ENCODE measurements at places on chromosomes 6 and 20.
A peak's percentile ranks its signal among the peaks of the same experiment; 100 is the strongest.

- DNase-seq: no peak
These were observed 17.3 kb downstream of the ERGIC3 start for GRCh38 chr20:35559042-35559693.

GRCh38 chr20:54207053-54207742, 689 bp upstream of the PFDN4 start:
- no peak for DNase-seq

DNA sequence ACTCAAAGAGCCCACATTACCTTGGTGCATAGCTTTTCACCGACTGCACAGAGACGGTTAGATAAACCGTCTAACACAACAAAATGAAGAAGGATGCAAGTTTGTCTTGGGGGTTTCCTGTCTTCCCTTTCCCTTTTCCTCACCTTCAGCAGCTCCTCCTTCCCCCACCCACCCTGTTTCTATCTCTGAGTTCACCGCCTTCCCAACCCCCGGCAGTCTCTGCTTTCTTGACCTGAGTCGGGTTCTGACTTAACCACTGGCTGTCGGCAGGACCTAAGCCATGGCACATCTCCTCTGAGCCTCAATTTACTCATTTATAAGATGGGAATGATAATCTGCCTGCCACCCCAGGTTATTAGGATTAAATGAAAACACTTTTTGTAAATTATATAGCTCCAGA, 25.8 kb upstream of the CNKSR3 start:
- no peak for DNase-seq

GRCh38 chr6:74069089-74069581, 373.1 kb downstream of the CD109 start:
- DNase-seq: no peak

DNA sequence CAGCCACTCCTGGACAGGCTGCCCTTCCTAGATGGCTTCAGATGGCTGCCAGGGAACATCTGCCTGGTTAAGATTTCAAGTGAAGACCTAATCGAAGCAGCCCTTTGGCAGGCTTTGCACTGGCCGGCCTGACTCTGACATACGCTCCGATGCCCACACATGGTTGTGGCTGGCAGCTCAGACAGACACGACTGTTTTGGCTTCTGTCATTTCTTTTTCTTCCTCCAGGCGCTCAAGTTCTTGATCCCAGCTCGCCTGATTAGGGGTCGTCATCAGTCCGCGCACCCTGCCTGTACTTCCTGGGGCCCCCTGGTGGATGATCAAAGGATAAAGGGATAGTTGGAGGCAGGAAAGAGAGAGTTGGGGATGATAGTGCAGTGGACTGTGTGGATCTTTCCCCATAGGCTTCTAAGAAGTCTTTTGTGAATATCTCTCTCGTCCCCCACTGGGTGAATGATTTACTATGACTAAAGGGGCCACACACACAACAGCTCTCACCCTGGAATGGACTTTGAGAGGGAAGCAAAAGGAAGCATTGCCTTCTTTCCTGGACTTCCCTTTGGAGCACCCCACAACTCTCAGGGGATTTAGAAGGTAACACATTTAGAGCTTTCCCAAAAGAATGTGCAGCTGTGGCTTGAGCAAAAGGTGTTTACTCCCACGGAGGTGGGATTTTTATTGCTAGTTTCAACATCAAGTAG, 21.4 kb upstream of the TRAM2 start:
- peak; percentile 71 for DNase-seq

DNA sequence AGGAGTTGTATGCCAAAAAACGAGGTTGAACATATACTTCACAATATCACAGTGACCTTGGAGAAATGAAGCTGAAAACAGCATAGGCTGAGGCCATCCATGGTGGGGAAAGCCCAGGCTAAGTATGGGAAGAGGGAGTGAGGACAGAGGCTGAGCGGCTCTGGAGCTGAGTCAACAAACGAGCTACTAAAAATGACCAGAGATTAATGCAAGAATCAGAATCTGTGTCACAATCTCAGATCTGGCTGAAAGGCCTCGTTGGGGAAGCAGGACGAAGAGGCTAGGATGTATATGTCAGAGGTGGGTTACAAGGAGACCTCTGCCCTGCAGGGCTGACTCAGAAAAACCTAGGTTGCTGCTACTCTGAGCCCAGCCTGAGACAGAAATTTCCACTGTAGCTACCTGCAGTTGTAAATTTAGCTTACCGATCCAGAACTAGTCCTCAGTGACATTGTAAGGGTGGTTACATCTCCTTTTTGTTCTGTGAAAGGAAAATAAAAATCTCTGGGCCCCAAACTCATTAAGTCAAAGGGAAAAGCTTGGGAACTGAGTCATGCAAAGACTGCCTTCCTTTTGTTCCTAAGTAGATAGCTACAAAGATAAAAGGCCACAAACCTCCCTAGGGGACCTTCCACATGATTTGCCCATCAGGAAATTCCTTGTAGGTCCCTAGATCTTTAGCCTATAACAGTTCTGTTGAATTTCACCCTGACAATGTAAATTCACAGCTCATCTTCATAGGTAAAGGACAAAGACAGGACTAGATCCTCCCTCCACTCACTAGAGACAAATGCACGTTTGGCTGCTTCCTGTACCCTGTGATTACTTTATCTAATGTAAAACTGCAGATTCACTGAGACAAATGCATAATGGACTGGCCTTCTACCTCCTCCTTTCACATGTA, 8.5 kb upstream of the TUBB2A start:
- DNase-seq: peak; percentile 74

DNA sequence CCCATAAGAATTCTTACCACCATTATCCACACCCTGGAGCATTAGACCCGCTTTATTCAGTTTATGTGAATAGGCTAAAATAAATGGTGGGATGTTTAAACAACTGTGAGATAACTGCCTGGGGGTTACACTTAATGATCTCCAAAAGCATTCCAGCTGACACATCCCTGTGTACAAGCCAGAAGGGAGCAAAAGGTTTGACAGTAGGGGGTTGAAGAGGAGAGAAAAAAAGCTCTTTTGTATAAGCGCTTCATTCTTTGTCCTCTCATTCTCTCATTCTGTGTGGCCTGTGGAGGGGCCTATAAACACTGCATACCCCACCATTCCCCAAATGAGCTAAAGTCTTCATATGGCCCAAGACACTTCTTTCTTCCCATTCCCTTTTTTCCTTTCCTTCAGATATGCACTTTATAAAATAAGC, 30.8 kb upstream of the COL21A1 start:
- DNase-seq: no peak

DNA sequence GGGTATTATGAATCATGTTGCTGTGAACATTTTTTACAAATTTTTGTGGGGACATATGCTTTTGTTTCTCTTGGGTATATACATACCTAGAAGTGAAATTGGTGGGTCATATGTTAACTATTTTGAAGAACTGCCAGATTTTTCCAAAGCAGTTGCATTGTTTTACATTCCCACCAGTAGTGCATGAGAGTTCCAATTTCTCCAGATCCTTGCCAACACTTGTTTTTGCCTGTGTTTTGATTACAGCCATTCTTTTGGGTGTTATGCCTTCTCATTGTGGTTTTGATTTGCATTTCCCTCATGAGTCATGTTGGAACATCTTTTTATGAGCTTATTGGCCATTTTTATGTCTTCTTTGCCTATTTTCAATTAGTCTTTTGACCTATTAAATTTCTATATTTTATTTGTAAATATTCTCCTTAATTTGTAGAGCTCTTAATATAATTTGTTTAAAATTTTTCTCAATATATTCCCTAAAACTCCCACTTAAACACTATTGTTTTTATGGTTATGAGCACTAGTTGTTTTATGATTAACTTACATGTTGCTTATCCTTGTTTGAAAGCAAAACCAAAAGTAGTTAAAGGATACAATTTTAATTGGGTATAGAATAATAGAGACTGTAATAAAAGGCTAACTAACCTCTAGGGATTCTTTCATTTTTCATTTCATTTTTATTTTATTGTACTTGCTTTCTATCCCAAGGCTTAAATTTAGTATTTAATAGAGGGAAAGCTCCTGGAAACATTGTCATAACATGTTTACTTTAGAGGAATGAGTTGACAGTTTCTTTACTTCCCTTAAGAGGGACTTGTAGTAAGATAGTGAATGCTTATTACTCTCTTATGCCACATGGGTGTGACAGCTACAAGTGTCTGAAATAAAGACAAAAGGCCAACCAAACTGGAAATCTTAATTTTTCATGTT, 5.5 kb downstream of the UBR2 start:
- DNase-seq: peak; percentile 32

GRCh38 chr20:62782893-62783278, 13.4 kb upstream of the MRGBP start:
- DNase-seq: no peak

- no peak for DNase-seq
These were observed 119.0 kb upstream of the SGK1 start for GRCh38 chr6:134436950-134437349.

- DNase-seq: no peak
These were observed 171.0 kb downstream of the TBC1D7 start for GRCh38 chr6:13157293-13157692.

- no peak for DNase-seq
These were observed 139.6 kb downstream of the MAP3K4 start for GRCh38 chr6:161130967-161131766.

DNA sequence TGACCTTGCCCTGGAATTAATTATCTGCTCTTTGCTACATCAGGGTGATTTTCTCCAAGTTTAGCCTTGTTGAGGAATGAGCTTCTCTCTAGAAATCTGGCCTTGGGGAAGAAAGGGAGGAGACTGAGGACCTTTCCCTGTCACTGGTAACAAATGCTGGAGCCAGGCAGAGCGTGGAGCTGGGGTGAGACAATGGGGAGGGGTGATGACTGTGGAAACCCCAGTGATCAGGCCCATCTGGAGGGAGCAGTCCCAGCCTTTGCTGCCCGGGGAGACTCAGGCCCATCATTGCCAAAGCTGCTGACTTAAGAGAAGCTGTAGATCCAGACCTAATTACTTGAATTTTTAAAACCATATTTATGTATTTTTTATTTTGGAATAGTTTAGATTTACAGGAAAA, 31.3 kb downstream of the BCAS4 start:
- no peak for DNase-seq

DNA sequence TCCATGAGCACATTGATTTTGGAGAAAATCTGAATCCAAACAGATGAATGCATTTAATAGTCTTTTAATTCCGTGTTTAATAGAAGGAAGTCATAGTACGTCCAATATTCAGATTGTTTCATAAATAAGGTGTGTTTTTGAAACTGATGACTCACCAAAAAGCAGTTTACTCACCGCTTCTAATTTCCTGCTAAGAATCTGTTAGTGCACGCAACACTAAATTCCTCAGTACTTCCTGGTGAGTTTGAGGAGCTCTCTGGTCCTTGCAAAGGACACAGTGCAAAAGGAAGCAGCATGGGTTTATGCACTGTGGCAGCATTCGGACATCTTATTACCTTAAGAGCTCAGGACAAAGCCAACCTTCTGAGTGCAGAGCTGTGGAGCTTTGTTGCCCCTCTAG, 2.3 kb upstream of the ADGRF1 start:
- no peak for DNase-seq

DNA sequence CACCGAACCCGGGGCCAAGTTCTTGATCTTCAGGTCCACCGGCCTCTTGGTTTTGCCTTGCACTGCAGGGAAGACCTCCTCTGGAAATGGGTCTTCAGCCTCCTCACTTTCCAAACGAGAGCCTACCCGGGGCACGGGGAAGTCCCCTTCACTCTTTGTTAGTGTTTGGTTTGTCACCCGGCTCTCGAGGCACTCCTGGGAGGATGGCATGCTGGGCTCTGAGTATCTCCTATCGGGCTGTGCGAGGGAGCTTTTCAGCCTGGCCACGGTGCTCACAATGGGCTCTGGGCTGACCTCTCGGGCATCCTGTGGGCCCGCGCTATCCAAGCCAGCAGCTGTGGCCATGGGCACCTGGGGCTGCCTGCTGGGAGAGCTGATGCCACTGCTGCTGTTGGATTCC, 8.1 kb downstream of the TAGAP start:
- no peak for DNase-seq

DNA sequence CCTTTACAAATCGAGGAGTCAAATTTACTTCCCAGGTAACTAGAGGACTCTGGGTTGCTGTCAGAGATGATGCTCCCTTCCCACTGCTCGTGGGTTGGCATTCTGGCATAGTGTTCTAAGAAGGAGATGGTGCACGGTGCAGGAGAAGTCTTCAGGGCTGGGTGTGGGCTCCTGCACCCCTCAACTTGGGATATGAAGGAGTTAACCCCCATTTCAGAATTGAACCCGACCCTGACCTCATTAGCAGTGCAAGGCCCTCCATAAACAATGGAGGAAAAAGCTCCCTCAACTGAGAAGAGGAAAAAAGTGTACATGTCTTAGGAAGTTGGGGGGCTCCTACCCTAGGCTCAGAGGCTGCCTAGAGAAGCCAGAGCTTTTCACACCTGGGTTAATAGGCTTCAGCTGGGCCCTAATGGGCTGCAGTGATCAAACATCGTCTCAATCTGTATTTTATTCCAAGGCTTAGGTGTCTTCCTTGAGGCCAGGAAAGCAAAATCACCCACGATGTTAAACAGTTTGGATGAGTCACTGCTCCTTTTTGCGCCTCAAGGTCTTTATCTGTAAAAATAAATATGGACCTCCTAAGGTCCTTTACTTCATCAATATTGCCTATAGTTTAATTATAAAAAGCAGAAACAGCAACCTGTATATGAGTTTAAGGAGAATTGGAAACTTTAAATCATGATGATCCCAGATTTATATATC, 29.4 kb downstream of the TFAP2B start:
- DNase-seq: no peak

DNA sequence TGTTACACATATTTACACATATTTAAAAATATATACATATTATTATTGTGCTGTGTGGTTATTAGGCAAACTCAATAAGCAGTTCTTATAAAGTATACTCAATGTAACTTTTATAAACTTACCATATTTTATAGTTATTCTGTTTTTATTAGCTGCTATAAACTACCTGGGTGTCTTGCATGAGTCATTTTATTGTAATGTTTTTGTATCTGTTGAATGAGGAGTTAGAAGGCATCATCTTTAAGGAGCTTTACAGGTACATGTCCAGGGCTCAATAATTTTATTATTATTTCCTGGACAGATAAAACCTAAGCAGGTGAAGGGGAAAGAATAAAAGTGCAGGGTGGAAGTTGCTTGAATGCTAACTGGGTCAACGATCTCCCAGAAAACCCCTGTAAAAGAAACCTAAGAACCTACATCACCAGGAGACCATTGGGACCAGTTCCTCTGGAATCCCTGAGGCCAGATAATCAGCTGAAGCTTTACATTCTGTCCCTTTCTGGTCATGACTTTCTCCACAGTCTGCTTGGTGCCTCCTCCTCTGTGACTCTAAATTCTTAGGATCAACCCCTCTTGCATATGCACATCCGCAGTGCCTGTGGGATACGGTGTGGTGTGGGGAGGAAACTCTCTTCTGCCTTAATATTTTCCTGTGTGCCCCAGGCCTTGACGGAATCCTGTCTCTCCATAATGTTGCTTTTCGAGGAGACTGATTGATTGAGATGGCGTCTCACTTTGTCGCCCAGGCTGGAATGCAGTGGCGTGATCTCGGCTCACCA, 38.0 kb downstream of the TRIM38 start:
- DNase-seq: no peak

- DNase-seq: no peak
These were observed 7.4 kb upstream of the ADTRP start for GRCh38 chr6:11785774-11786579.

Measured in COLO829 (cell line).